ENCODE measurements at places on chromosomes 7 and 10.
A peak's percentile ranks its signal among the peaks of the same experiment; 100 is the strongest.

GRCh38 chr7:47580175-47580706, 1.7 kb downstream of the TNS3 start:
- H3K4me1 ChIP-seq: no peaks in the 10 kb centered on the region
- H3K4me3 ChIP-seq: no peak overlapping the region
- H3K36me3 ChIP-seq: no peaks in the 10 kb centered on the region
- peaks cover 22% of the 10 kb centered on the region for H3K27me3 ChIP-seq

- no peak for DNase-seq
- no peak overlapping the region for H3K27ac ChIP-seq
- peaks cover 89% of the 10 kb centered on the region for H3K27me3 ChIP-seq
Measured at GRCh38 chr10:122164815-122165483, 106.1 kb upstream of the BTBD16 start.

GRCh38 chr10:70809726-70810125, 6.0 kb upstream of the SGPL1 start:
- H3K4me1 ChIP-seq: peaks cover 6% of the 10 kb centered on the region
- no peaks in the 10 kb centered on the region for H3K36me3 ChIP-seq
- no peak for DNase-seq

- H3K4me3 ChIP-seq: no peak overlapping the region
- no peak for DNase-seq
- H3K4me1 ChIP-seq: peaks cover 4% of the 10 kb centered on the region
- peaks cover 29% of the 10 kb centered on the region for H3K36me3 ChIP-seq
- H3K27me3 ChIP-seq: no peaks in the 10 kb centered on the region
- H3K27ac ChIP-seq: no peak overlapping the region
Measured at GRCh38 chr7:56077681-56078080, 13.6 kb downstream of the SUMF2 start.

GRCh38 chr10:30749385-30749784, 119.8 kb upstream of the LYZL2 start:
- peaks cover 7% of the 10 kb centered on the region for H3K36me3 ChIP-seq
- DNase-seq: no peak
- H3K27me3 ChIP-seq: no peaks in the 10 kb centered on the region
- peaks cover 45% of the 10 kb centered on the region for H3K4me1 ChIP-seq
- H3K4me3 ChIP-seq: peak overlapping the region; percentile 7

DNA sequence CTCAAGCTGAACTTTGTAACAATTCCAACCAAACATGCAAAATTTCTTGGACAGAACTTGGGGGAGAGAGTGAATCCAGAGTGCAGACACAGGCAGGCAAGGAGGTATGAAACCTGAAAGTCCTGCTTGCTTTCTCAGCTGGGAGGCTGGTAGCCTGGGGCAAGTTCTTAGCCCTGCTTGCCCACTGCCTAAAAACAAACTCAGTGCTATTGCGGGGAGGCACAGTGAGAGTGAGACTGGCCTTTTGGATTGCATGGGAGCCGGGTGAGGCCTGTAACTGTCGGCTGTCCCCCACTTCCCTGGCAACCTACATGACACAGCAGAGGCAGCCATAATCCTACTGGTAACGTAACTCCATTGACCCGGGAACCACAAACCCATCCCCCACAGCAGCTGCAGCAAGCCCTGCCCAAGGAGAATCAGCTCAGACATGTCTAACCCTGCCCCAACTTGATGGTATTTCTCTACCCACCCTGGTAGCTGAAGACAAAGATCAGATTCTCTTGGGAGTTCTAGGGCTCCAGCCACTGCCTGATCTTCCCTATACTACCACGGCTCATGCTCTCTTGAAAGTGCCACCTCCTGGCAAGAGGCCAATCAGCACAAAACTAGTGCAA, 663.6 kb downstream of the GRM8 start:
- no peak overlapping the region for H3K27ac ChIP-seq
- H3K36me3 ChIP-seq: no peaks in the 10 kb centered on the region
- DNase-seq: no peak
- H3K27me3 ChIP-seq: no peaks in the 10 kb centered on the region
- no peaks in the 10 kb centered on the region for H3K4me1 ChIP-seq

DNA sequence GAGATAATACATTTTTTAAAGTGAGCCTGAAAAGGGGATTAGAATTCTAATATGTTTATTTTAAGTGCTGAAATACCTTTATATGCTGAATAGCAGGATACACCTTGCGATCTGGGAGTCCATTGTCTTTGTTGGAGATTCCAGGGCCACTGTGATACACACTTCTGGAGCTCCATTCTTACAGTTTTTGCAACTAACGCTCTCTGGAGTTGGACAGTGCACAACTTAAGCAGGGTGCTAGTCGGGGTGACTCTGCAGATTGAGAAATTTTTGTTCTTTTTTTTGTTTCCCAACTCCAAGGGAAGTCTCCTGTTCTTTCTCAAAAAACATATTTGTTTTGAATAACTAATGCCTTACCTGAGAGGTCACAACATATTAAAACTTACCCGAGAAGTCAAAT, 23.7 kb upstream of the POU6F2 start:
- no peak for DNase-seq
- peaks cover 38% of the 10 kb centered on the region for H3K27me3 ChIP-seq
- no peak overlapping the region for H3K4me3 ChIP-seq
- no peaks in the 10 kb centered on the region for H3K4me1 ChIP-seq
- peaks cover 3% of the 10 kb centered on the region for H3K36me3 ChIP-seq

DNA sequence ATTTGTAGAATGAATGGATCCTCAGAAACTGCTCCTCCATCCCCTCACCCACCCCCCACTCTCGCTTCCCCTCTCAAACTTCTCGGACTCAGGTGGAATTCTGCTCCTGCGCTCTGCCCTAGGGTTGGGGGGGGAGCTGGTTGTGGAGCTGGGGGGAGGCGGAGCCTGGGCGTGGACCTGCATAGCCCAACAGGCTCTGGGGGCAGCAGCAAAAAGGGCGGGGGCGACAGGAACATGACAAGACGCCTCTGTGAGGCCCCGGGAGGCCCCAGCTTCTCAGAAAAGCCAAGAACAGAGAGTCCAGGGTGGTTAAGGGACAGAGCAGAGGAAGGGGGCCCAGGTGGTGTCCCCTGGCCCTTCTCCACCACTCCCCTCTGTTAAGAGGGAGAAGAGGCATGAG, 3.5 kb downstream of the TSC22D4 start:
- H3K36me3 ChIP-seq: peaks cover 68% of the 10 kb centered on the region
- peak overlapping the region; percentile 81 for H3K27ac ChIP-seq
- H3K4me1 ChIP-seq: peaks cover 48% of the 10 kb centered on the region
- no peaks in the 10 kb centered on the region for H3K27me3 ChIP-seq
- peak overlapping the region; percentile 83 for H3K4me3 ChIP-seq

GRCh38 chr10:35127289-35127891, 744 bp downstream of the CREM start:
- H3K27me3 ChIP-seq: no peaks in the 10 kb centered on the region
- peaks cover 43% of the 10 kb centered on the region for H3K36me3 ChIP-seq
- DNase-seq: peak; percentile 55
- H3K4me3 ChIP-seq: peak overlapping the region; percentile 86

DNA sequence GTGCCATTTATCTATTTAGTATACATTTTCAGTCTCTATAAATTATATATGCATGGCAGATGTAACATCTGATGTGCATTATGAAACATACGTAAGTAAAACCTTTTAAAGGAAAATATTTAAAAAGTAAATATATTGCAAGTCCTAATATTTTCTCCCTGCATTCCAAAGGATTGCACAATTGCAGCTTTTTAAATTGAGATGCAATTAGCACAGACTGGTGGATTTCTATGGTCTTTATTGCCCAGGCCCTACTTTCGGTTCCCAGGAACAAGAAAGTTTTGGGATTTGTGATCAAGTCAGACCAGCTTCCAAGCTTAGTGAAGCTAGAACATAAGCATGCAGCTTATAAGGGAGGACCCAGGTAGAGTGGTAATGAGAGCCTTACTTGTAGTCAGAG, 337.8 kb downstream of the NRG3 start:
- DNase-seq: no peak
- H3K36me3 ChIP-seq: no peaks in the 10 kb centered on the region

DNA sequence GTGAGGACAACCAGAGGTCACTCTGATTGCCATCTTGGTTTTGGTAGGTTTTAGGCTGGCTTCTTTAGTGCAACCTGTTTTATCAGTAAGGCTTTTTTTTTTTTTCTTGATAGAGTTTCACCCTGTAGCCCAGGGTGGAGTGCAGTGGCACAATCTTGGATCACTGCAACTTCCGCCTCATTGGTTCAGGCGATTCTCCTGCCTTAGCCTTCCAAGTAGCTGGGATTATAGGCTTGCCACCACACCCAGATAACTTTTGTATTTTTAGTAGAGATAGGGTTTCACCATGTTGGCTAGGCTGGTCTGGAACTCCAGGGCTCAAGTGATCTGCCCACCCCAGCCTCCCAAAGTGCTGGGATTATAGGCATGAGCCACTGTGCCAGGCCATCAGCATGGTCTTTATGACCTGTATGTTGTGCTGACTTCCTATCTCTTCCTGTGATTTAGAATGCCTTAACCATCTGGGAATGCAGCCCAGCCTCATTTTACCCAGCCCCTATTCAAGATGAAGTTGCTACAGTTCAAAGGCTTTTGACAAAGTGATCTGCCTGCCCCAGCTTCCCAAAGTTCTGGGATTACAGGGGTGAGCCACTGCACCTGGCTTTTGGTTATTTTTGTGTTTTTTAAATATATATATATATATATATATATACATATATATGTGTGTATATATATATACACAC, 7.0 kb upstream of the ZNF425 start:
- no peak for DNase-seq
- H3K4me1 ChIP-seq: no peaks in the 10 kb centered on the region
- no peak overlapping the region for H3K4me3 ChIP-seq

GRCh38 chr7:115662120-115662519, 368.4 kb downstream of the TFEC start:
- H3K36me3 ChIP-seq: no peaks in the 10 kb centered on the region
- H3K27ac ChIP-seq: no peak overlapping the region
- H3K4me1 ChIP-seq: no peaks in the 10 kb centered on the region
- DNase-seq: no peak
- H3K4me3 ChIP-seq: no peak overlapping the region

DNA sequence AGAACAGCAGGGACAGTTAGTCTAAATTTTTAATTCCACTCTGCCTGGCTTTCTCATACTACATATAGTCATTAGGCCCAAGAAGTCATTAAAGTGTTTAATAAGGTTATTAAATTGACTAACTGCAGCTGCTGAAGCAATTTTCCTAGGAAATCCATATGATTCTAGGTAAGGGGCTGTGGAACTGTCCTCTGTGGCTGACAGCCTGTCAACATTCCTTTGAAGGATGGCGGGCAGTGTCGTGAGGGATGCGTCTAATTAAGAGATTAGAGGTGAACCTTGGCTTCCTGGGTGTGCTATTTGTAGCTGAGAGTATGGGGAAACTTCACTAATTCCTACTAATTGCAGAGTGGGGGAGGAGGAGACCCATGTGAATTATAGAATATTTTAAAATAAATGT, 64.6 kb downstream of the SNX10 start:
- no peak for DNase-seq
- H3K27me3 ChIP-seq: no peaks in the 10 kb centered on the region
- H3K4me3 ChIP-seq: no peak overlapping the region
- peaks cover 10% of the 10 kb centered on the region for H3K36me3 ChIP-seq

DNA sequence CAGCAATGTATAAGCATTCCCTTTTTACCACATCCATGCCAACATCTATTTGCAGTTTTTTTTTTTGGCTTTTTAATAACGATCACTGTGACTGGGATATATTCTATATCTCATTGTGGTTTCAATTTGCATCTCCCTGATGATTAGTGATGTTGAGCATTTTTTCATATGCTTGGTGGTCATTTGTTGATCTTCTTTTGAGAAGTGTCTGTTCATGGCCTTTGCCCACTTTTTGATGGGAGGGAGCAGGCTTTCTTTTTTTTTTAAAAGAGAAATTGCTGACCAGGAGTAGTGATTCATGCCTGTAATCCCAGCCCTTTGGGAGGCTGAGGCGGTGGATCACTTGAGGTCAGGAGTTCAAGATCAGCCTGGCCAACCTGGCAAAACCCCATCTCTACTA, 4.0 kb downstream of the MUC17 start:
- no peaks in the 10 kb centered on the region for H3K36me3 ChIP-seq
- no peak for DNase-seq
- H3K4me1 ChIP-seq: peaks cover 3% of the 10 kb centered on the region
- H3K4me3 ChIP-seq: no peak overlapping the region
- H3K27me3 ChIP-seq: peaks cover 18% of the 10 kb centered on the region

DNA sequence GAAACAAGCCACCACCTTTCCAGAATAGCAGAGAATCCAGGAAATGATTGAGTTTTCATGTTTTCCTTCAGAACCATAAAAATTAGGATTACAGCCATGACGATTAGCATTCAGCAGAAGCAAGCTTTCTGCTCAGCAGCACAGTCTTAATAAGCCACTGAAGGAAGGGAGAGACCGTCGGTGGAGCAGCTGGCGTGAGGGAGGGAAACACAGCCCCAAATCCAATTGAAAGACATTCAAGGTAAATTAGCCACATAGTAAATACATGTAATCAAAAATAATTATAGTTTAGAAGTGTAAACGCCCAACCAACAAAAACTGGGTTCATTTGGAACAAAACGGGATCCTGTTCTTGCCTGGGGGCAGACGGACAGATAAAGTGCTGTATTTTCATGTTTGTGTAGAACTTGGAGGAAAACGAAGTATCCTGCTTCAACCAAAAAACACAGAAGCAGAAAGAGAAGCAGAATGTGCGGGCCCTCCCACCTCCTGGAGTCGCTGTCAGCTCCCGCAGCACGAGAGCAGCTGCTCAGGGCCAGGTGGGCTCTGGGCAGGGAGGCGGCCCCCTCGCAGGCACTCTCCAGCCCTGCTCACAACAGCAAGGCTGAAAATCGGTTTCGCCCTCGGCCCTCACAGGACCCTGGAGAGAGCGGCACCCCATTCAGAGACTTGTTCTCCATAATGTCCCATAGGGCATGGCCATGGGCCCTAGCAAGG, 84.9 kb downstream of the TCERG1L start:
- no peaks in the 10 kb centered on the region for H3K27me3 ChIP-seq
- no peak for DNase-seq
- H3K27ac ChIP-seq: no peak overlapping the region
- no peaks in the 10 kb centered on the region for H3K4me1 ChIP-seq
- H3K36me3 ChIP-seq: no peaks in the 10 kb centered on the region

- no peak for DNase-seq
- no peaks in the 10 kb centered on the region for H3K36me3 ChIP-seq
- H3K4me1 ChIP-seq: no peaks in the 10 kb centered on the region
Measured at GRCh38 chr7:41685684-41686083, 17.2 kb downstream of the INHBA start.

- no peak overlapping the region for H3K27ac ChIP-seq
- H3K36me3 ChIP-seq: no peaks in the 10 kb centered on the region
- no peak overlapping the region for H3K4me3 ChIP-seq
- DNase-seq: no peak
- H3K27me3 ChIP-seq: peaks cover 46% of the 10 kb centered on the region
- H3K4me1 ChIP-seq: no peaks in the 10 kb centered on the region
Measured at GRCh38 chr7:132373041-132373440, 203.2 kb downstream of the PLXNA4 start.

GRCh38 chr10:85319826-85320225, 991.4 kb downstream of the CCSER2 start:
- no peaks in the 10 kb centered on the region for H3K27me3 ChIP-seq
- H3K36me3 ChIP-seq: no peaks in the 10 kb centered on the region
- H3K27ac ChIP-seq: no peak overlapping the region
- no peak overlapping the region for H3K4me3 ChIP-seq
- H3K4me1 ChIP-seq: no peaks in the 10 kb centered on the region

- no peak for DNase-seq
- H3K27ac ChIP-seq: peak overlapping the region; percentile 52
- H3K4me1 ChIP-seq: peaks cover 21% of the 10 kb centered on the region
- no peak overlapping the region for H3K4me3 ChIP-seq
- peaks cover 3% of the 10 kb centered on the region for H3K36me3 ChIP-seq
Measured at GRCh38 chr10:112361951-112362751, 11.8 kb upstream of the ACSL5 start.

GRCh38 chr10:109743574-109743973, 179.7 kb downstream of the XPNPEP1 start:
- DNase-seq: no peak
- no peak overlapping the region for H3K4me3 ChIP-seq
- H3K27me3 ChIP-seq: peaks cover 24% of the 10 kb centered on the region
- no peaks in the 10 kb centered on the region for H3K36me3 ChIP-seq
- H3K4me1 ChIP-seq: no peaks in the 10 kb centered on the region

Data from effector memory CD8-positive, alpha-beta T cell (primary cell).